ENCODE measurements at places on chromosomes 5 and 9.

DNA sequence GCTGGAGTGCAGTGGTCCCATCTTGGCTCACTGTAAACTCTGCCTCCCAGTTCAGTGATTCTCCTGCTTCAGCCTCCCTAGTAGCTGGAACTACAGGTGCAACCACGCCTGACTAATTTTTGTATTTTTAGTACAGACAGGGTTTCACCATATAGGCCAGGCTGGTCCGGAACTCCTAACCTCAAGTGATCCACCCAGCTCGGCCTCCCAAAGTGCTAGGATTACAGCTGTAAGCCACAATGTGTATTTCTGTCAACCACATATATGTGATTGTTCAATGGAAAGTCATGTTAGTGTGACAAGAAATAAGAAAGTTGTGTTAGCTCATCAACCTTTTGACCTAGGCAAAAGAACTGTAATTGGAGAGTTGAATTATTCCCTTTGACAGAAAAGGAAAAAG lies 677.1 kb upstream of the CHD1 start:
- DNase-seq: no peak

DNA sequence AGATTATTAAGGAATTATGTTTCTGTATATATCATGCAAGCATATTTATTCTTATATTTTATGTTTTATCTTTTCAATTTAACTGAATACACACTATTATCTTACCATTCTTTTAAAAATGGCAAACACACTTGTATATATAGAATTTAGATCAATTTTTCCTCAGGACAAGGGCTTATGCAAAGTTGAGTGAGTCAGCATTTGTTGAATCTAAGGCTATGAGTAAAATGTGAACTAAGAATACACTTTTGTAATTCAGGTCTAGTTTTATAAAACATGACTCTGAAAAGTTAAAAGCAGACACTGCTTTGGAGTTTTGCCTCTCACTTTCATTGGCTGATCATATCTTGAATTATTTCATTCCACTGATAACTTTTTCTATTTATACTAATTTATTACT lies 127.8 kb downstream of the FOCAD start:
- no peak for DNase-seq

GRCh38 chr9:18459962-18460584 lies 13.9 kb upstream of the ADAMTSL1 start:
- no peak for DNase-seq

DNA sequence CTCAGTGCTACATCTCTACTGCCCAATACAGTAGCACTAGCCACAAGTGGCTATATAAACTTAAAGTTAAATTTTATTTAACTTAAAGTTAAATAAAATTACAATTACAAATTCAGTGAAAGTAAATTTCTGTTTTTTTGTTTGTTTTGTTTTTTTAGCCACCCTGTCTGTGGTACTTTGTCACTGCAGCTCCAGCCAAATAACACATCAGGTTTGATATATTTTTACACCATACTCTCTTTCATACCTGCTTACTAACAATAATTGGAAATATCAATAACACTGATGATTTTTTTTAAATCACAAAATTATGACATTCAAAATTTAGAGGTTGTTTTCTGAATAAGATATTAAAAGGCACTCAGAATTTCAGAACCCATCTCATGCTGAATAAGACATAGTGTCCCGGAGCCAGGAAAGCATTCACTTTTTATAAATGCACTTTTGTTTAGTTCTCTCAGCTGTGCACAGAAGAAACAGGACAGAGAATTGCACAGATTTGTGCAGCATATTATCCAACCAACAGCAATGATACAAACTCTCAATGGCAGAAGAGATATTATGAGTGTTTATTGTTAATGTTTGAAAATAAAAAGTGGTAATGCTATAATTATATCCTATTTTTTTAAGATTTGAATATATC lies 92.6 kb downstream of the EDIL3 start:
- no peak for DNase-seq

DNA sequence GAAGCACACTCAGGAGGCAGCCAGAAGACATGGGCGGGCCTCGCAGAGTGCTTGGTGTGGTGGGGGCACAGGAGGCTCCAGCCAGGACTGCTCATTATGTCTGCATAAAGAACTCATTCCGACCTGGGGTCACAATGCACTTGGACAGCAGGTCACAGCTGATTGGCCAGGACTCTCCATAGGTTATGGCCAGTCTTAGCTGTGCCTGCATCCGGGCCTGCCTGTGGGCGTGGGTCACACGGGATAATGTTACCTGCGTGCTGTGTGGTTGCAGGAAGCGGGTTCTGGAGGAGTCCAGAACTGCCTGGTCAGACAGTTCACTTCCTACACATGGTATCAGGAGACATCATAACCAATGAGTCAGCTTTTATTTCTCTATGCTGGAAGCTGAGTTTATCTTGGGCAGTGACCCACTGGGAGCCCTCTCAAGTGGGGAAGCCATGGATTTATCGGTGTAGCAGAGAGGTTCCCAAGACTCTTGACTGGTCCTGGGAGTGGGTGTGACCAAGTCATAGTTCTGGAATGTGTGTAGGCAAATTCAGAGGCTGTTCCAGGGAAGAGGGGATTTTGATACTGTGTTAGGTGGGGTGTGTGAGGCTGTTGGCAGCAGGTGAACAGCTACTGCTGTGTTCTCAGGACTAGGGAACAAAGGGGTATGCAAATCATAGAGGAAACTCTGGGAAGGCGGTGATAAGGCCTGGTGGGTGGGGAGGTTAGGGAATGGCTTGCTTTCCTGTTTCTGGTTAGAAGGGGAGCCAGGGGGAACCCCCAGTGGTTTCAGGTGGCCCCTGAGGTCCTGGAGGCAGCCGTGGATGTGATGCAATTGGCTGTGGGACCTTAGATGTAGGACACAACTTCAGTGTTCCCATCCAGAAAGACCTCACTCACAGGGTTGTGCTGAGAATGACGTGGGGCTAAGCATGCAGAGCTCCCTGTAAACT lies 51.3 kb downstream of the ARHGEF37 start:
- DNase-seq: no peak

DNA sequence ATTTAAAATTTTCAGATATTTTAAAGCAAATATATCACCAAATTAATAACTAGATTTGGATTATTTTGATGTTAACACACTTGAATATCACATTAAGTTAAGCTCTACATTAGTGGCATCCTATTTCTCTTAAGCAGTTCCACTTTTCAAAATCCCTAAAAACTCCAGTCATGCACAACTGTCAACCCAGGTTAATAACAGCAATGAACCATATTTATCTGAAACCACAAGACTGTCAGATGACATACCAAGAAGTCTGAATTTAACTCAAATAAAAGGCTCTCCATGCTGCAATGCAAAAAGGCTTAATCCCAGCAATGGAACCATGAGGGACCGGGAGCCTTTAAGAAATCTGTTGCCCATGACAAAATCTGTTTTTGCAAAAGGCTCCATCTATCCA lies 27.5 kb downstream of the FNIP1 start:
- no peak for DNase-seq

DNA sequence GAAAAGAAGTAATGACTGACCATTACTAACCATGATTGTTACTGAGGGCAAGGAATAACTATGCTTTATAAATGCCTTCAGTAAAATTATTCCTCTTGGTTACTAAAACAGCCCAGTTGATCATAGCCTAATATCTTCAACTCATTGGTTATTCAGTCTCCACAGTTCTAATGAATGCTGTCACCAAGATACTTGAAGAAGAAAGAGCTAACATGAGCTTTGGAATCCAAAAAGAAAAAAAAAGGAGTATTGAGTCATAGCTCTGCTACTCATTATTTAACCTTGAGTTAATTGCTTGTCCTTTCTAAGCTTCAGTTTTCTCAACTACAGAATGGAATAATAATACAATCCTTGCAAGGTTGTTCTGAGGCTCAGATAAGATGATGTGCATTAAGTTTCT lies 187.7 kb downstream of the BRINP1 start:
- no peak for DNase-seq

- DNase-seq: no peak
Measured at GRCh38 chr5:158430798-158431167, 571.8 kb upstream of the CLINT1 start.

DNA sequence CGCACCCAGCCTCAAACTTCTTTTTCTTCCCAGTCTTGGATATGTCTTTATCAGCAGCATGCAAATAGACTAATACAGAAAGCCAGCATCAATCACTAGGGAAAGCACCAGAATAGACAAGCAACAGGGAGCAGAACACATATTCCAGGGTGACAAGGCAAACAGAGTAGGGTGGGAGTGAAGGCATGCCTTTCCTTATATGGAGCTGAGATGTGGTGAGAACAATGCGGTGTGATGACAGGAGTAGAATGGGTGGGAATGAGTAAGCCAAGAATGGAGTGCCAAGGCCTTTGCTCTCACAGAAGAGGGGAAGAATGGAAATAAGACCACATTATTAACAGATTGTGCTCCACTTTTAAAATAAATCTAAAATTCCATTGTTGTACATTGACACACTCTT lies 115.6 kb downstream of the CETN3 start:
- DNase-seq: no peak

- DNase-seq: no peak
Measured at GRCh38 chr5:30991462-30991861, 202.0 kb upstream of the CDH6 start.

DNA sequence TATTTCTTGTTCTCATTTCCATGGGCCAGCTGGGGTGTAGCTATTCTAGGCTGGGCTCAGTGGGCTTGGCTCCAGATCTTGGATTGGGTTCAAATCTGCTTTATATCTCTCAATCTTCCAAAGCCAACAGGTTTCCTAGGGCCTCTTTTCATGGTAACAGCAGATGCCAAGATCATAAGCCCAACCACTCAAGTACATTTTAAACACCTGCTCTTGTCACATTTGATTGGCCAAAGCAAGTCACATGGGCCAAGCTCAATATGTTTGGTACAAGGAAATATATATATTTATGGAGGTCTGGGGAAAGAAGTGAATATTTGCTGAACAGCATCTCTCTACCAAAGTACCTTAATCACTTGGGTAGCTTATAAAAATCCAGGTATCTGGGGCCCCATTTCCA lies 49.5 kb downstream of the MRRF start:
- DNase-seq: no peak

DNA sequence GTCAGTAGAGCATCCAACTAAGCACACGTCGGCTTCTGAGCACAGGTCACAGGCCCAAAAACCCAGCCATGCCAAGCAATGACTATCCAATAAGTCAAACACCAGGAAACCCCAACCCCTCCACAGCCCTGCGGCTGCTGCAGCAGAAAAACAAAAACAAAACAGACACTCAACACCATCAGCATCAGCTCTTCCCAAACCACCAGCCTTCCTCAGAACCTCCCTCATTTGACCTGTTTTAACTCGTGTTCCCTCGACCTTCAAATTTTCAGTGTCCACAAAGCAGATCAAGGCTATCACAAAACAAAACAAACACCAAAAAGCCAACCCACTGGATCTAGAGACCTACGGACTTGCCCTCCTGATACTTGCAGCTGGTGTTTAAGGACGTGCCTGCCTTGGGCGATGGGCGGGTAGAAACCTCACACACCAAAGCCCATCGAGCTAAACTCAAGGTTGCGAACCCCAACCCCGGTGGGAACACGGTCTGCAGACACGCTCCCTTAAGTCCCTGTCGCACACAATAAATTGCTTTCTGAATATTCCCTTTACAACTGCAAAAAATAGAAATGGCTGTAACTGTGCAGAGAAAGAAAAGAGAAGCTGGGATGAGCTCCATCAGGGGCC lies 247.1 kb upstream of the ANKRD55 start:
- no peak for DNase-seq

- no peak for DNase-seq
Measured at GRCh38 chr9:109012009-109012875, 1.1 kb downstream of the CTNNAL1 start.

DNA sequence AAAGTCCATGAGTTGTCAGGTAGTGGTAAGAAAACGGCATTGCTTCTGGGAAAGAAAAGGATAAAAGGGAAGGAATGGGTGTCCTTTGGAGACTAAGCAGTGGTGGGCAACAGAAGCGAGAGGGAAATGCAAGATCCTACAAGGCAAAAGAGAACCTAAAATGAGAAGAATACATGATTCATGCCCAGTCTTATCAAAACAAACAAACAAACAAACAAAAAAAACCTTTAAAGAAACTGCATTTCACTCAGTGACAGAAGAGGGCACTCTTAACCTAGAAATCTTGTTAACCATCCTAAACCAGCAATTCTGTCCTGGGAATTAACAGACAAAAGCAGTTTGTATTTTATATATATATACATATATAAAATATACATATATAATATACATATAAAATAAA lies 88.5 kb downstream of the SUSD1 start:
- DNase-seq: peak; percentile 6

GRCh38 chr9:28718226-28718625 lies 1144.9 kb upstream of the C9orf72 start:
- DNase-seq: no peak

GRCh38 chr5:52725065-52725746 lies 62.5 kb upstream of the ITGA1 start:
- no peak for DNase-seq

DNA sequence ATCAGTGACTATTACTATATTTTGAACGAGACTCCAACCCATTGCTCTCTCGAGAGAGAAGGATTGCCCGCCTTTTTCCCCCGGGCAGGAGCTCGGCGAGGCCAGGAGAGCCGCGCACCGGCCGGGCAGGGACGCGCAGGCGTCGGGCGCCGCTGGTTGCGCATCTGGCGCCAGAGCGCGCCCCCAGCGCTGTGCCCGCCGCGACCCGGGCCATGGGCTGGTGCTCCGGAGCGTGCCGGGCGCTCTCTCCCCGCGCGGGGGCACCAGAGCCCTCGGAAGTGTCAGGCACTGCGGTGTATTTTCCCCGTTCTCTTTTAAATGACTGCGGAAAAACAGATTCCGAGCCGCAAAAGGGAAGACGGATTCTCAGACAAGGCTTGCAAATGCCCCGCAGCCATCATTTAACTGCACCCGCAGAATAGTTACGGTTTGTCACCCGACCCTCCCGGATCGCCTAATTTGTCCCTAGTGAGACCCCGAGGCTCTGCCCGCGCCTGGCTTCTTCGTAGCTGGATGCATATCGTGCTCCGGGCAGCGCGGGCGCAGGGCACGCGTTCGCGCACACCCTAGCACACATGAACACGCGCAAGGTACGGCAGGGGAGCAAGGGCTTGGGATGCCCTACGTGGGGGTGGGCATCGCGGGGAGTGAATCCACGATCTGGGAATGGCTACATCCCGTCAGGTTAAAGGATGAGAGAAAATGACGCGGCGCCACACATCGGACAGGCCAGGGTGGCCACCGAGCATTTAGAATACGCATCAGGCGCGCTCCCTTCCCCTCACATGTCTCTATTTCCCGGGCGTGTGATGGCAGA lies 1.1 kb upstream of the NTRK2 start:
- peak; percentile 94 for DNase-seq

DNA sequence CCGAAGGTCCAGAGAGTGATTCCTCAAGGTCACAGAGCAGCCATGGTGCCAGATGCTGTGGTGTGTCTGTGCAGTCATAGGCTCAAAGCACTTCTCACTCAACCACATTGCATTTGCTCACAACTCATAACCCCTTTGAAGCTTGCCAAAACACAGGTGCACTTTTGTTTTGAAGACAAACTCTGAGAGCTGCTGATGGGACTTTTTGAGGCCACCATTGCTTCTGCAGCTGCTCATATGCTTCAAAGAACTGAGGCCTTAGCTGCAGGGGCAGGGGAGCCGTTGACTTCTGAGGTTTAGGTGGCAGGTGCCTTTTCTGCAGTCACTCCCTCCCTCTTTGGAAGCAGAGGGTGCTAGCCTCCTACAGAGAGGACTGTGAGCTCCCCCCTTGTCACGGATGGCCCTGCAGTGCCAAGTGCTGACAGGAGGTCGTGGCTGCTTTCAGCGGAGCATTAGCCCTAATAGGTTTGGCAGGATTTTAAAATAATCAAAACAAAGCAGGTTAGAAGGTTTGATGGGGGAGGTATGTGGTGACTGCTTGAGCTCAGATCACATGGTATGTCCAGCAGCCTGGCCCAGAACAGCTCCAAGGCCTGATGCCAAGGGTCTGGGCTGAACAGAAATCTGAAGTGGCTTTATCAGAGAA lies 232.1 kb downstream of the MAN2A1 start:
- DNase-seq: no peak

GRCh38 chr5:159181152-159181551 lies 28.2 kb downstream of the RNF145 start:
- no peak for DNase-seq
